ENCODE measurements at places on chromosomes 12 and 14.

- no peak for DNase-seq
Measured at GRCh38 chr12:62044450-62045135, 215.6 kb upstream of the USP15 start.

- DNase-seq: peak; percentile 43
Measured at GRCh38 chr12:126069549-126070165, 1004.4 kb downstream of the AACS start.

GRCh38 chr12:59491877-59492276, 104.0 kb upstream of the SLC16A7 start:
- no peak for DNase-seq

GRCh38 chr14:50012644-50013043, 103.7 kb downstream of the VCPKMT start:
- no peak for DNase-seq

DNA sequence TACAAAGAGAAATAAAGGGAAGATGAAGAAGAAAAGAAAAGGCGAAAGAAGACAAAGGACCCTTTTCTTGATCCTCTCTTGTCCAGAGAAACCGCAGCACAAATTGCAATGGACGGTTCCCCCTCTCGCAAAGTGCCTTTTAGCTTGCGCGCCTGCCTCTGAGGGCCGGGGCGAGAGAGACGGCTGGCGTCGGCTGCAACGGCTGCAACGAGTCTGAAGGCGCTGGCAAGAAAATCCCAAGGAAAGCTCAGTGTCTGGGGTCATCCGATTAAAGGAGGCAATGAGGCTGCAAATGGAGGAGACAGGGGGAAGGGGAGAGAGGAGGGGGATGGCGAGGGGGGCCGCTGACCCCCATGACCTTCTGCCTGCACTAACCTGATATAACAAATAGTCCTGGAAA, 671.5 kb downstream of the MED13L start:
- DNase-seq: no peak

DNA sequence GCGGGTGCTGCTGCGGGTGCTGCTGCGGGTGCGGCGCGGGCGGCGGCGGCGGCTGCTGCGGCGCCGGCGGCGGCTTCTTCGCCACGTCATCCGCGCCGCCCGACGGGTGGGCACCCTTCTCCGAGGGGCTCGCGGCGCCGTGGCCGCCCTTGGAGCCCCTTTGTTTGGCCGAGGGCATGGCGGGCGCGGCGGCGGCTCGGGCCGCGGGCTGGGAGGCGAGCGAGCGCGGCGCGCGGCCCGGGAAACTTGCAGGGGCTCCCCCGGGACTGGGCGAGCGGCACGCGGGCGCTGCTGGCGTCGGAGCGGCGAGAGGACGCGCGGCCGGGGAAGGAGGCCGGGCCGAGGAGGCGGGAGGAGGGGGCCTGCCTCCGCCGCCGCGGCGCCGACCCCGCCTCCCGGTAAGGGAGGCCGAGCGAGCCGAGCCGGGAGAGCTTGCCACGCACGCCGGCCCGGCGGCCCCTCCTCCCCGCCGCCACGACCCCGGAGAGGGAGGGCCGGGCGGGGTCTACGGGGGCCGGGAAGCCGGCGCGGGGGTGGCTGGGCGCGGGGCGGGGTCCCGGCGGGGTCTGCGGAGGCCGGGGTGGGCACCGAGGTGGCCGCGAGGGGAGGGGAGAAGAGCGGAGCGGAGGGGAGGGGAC, at the start of gene CKAP4:
Gene CKAP4, minus strand, starts transcription at position 347 of the 638 bp plus-strand sequence. Its CDS starts 169 bp downstream, at position 178.
- DNase-seq: peak; percentile 43

GRCh38 chr14:104551851-104552737, 27.5 kb upstream of the C14orf180 start:
- no peak for DNase-seq

- DNase-seq: no peak
Measured at GRCh38 chr12:85425926-85426325, 145.9 kb downstream of the ALX1 start.

DNA sequence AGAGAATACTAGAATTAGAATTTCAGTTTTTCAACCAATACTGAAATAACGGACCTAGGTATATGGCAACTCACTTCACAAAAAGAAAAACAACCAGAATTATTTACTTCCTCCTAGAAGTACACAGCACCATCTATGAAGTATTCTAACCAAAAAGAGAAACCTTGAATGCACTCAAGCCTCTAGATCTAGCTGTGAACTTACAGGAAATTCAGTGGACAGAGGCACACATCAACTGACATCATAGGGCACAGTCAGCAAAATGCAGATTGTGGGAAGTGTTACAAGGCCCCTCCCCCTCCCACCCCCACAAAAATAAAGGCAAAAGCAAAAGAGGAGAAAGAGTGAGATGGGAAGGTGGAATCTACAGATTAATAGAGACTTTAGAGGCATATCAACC, 102.4 kb downstream of the TMTC1 start:
- DNase-seq: no peak

DNA sequence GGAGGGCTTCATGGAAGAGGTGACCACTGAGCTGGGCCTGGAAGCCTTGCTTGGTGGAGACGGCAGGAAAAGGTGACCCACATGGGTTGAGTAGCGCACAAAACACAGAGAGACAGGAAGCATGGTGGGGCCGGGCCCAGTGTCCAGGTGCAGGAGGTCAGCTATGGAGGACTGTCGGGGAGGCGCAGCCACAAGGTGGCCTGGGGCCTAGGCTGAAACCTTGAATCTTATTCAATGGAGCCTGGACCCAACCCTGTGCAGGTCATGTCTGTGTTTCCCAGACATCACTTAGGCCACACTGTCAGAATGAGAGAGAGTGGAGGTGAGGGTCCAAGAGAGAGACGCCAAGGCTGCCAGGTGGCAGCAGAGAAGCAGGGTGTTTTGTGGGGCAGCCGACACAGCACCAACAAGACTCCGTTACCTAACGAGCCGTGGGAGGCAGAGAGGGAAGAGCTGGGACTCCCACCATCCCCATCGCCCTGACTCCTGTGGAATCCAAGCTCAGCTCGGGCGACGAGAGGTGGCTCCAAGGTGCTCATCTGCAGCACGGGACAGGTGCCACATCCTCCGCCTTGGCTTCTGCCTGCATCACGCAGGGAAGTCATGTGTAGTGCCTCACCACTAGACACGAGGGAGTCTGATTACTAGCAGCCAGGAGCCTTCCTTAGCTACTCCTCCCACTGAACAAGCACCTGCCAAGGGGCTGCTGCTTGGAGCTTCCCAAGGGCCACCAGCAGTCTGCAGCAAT, 38.7 kb downstream of the DEGS2 start:
- DNase-seq: no peak
